CD4-positive, alpha-beta T cell (primary cell): ENCODE measurements at places on chromosomes 11 and 22.

DNA sequence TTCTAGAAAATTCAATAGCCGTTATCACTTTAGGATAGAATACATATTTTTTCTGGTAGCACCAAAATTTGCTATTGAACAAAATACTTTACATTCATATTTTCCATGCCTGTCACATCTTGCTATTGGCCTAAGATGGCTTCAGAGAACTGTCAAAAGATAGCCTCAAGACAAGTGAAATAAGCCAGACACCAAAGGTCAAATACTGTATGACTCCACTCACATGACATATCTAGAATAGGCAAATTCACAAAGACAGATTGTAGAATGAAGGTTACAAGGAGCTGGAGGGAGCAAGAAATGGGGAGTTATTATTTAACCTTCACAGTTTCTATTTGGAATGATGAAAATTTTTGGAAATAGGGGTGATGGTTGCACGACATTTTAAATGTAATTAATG lies 223.7 kb upstream of the ZC3H12C start:
- no peak for DNase-seq

GRCh38 chr22:19995611-19996339 lies 20.8 kb downstream of the ARVCF start:
- no peak for DNase-seq

DNA sequence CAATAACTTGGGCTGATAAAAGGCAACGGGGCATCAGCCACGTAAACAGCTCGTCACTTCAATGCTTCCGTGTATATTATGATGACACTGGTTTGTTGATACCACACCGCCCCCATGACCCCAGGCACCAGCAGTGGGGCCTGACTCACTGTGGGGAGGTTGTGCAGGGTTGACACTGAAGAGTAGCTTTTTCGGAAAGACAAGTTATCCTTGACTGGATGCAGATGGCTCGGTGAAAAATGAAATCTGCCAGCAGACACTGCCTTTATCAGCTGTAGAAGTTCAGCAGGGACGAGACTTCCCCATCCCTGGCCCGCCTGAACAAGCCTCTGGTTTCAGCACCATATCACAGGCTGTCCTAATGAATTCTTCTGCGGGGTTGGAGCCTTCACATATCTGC lies 55.6 kb downstream of the WT1 start:
- no peak for DNase-seq

GRCh38 chr11:41613326-41613725 lies 153.9 kb upstream of the LRRC4C start:
- DNase-seq = no peak

DNA sequence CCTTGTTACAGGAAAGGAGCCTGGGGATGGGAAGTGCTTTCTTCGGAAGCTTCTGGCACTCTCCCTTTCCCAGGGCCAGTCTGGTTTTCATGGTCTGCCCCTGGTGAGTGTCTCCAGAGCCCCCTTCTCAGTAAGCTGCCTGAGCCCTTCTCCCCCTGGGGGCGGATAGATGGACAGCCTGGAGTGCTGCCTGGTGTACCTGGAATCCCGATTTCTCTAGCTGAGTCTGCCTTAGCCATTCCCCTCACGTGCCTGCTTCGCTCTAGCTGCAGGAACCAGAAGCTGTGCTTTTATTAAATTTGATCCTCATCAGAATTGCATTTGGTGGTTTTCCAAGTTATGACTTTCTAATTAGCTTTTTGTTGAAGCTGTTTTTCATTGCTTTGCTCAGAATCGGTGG lies 152.9 kb upstream of the NAV2 start:
- DNase-seq = no peak

DNA sequence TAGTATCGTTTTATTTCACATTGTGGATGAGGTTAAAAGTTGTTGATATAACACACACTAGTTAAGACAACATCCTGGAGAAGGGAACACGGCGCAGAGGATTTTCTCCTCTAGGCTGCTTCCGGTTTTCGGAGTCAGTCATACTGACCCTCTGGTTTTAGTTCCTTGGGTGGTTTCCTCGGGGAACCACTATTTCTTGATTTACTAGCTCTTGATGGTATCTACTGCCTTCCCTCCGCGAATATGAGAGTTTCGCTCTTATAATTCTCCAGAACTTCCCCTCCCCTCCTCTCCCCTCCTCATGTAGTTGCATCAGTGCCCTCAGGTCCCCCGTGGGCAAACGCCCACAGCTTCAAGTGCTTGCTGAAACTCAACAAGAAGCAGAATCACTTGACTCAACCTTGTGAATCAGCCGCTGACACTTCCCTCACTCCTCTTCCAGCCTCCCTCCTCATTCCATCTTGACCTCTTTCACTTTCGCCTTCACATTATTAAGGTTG lies 15.9 kb upstream of the APOBEC3A start:
- no peak for DNase-seq

- no peak for DNase-seq
Measured at GRCh38 chr11:112318184-112318591, 57.5 kb upstream of the PLET1 start.

GRCh38 chr22:38753948-38754750 lies 1.6 kb downstream of the SUN2 start:
- DNase-seq = no peak

DNA sequence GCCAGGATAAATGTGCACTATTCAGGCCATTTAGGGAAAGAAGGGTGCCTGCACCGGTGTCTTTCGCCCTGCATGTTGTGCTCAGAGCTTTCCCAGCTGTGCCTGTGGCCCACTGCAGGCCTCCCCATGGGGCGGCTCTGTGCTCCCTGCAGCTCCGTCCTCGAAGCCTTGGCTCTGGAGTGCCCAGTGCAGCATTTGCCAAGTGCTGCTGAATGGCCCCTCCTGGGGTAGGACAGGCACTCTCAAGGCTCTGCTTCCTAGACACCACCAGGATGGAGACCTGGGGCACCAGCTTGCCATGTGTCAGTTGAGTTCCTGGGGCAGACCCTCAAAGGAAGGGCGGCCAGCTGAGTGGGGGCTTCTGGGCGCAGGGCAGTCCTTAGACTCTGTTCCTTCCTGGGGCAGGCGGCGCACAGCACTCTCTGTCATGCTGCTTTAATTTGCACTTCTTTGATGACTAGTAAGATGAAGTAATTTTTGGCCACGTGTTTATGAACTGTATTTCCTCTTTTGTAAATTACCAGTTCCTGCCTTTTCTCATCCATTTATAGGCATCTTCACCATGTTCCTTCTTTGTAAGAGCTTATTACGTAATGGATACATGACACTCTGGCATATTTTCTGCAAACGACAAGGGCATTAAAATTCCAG lies 32.1 kb upstream of the GNB1L start:
- DNase-seq = peak; percentile 30

- no peak for DNase-seq
Measured at GRCh38 chr11:106391771-106392420, 314.4 kb downstream of the AASDHPPT start.

GRCh38 chr11:35479731-35480130 lies 45.7 kb downstream of the PAMR1 start:
- DNase-seq = no peak

DNA sequence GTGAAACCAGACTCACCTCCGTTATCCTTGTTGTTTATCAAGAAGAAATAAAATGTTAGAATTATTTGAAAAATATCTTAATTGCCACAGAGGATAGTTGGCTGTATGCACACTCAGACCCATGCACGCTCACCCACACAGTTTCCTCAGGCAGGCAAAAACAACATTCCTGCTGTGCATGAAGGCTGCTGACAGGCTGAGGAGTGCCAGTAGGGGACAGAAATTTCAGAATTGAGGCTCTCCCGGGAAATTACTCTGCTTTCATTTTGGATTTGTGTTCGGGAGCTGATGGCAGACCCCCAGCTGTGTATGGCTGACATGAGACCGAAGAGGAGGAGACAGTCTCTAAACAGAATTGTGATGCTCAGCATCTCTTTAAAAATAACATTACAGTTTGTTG lies 87.5 kb downstream of the AMOTL1 start:
- no peak for DNase-seq

DNA sequence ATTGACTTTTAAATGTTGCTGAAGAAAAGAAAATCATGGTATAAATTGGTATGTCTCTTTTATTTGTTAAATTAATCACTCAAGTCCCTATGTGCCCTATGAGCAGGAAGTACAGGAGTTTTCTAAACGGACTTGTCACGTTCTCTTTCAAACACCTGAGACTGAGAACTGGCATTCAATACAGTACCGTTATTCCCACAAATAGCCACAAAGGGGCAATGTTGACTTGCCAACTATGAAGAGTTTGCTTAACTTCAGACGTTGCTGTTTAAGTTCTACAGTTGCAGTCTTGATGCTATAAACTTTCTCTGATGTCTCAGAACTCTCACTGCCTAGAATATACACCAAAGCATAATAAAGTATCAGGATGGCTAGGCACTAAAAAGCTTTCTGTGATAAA lies 7.6 kb downstream of the OR56A1 start:
- no peak for DNase-seq

- DNase-seq = peak; percentile 58
Measured at GRCh38 chr22:50731811-50732624, 6.0 kb upstream of the ACR start.

DNA sequence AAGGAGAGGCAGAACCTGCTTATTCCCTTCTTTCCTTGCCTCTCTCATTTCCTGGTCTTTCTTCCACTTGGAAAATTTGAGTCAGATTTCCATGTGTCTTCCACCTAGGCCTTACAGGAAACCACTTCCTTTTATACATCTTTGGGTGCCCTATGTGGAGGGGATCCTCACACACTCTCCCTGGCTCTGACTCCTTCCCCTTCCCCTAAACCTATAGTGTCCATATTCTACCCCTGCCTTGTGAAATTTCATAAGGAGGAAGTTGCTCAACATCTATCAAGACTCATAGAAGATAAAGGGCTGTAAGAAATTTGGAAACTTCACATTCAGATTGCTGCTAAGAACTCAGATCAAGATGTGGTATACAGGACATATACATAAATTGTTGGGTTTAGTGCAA lies 20.4 kb downstream of the TUG1 start:
- no peak for DNase-seq

DNA sequence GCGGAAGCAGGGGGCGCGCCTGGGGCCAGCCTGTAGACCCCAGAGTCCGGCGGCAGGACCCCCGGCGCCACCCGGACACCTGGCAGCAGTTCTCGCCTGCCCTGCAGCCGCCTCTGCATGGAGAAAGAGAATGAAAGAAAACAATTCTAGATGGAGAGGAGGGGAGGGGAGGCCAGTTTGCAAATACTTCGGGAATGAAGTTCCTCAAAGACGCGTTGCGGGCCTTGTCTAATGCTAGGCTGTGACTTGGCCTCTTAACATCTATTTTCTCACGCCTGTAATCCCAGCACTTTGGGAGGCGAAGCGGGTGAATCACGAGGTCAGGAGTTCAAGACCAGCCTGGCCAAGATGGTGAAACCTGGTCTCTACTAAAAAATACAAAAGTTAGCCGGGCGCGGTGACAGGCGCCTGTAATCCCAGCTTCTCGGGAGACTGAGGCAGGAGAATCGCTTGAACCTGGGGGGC lies 2.1 kb upstream of the BARX2 start:
- no peak for DNase-seq

DNA sequence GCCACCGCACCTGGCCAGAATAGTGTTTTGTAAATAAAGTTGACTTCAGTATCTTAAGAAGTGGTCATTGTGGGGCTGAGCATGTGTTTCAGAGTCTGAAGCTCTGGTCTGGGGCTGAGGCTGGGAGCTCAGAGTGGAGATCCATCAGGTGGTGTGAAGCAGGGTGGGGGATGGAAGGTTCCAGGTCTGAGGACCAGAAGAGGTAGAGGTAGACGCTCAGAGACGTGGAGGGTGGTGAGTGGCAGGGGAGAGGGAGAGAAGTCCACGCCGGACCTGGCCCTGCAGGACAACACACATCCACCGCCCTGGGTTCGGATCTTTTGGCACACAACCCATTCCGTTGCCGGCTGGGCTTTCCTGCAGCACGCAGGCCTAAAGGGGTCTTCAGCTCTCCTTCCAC lies 40.7 kb downstream of the ARHGAP8 start:
- no peak for DNase-seq

GRCh38 chr11:63635762-63636465 lies 21.7 kb upstream of the PLAAT3 start:
- DNase-seq = peak; percentile 84

DNA sequence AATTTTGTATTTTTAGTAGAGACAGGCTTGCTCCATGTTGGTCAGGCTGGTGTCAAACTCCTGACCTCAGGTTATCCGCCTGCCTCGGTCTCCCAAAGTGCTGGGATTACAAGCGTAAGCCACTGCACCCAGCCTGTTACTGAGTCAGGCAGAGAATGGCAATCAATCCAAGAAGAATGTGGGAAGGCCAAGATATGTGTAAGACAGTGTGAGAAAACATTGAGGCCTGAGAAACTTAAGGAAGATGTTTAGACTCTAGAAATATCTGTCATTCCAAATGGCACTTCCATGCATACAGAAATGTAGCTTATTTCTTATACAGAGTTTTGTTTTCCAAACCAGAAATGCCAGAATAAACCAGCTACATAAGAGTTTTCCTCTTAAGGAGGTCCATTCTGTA lies 248.5 kb downstream of the ETS1 start:
- no peak for DNase-seq

DNA sequence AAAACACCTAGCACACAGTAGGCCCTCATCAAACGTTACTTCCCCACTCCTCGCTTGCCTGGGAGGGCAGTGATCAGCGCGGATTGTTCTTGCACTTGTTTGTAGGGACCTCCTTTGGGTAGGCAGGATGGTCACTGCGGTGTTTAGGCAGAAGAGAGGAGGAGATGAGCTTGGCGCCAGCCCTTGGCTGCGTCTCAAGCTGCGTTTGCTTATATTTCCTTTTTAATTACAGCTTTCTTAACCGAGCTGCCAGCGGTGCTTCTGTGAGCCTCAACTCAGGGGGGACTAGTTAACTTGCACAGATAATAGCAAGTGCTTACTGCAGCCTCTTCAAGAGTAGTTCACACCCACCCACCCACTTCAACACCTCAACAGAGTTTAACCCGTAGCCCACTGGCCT lies 15.1 kb downstream of the IFT27 start:
- DNase-seq = no peak

DNA sequence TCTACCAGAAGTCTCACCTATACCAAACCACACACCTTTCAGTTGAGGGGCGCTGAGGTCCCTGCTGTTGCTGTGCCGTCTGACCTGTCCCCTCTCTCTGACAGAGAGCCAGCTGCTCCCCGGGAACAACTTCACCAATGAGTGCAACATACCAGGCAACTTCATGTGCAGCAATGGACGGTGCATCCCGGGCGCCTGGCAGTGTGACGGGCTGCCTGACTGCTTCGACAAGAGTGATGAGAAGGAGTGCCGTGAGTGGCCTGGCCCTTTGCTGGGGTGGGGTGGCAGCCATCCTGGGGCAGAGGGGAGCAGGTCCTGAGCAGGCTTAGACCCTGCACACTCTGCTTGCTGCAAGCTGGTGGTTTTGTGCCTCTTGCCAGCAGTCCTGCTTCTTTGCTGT lies 92.1 kb downstream of the LDLRAD3 start:
- DNase-seq = no peak

- no peak for DNase-seq
Measured at GRCh38 chr11:3183523-3183922, 18.4 kb upstream of the OSBPL5 start.

GRCh38 chr11:65442842-65443331 lies 20.3 kb downstream of the NEAT1 start:
- DNase-seq = no peak

DNA sequence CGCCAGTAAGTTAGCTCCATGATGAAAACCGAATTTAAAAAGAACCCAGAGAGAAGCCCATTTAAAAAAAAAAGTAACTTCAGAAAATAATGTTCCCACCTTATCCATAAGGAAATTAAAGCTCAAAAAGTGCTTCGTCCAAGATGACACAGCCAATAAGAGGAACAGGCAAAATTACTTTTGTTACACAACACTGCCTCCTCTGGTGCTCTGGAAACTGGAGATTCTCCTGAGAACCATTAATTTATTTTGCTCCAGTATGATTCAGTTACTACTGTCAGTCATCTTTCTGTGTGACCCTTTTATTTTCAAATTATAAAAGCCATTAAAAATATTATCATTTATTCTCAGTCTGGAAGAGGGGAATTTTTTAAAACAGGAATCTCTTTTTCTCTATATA lies 2.0 kb downstream of the IFT27 start:
- no peak for DNase-seq
